Stimulated activated CD8-positive, alpha-beta memory T cell treated with anti-CD3 and anti-CD28 coated beads, Interleukin-7, amount 100 ng/mL, for 48 hours (primary cell): ENCODE measurements at places on chromosomes 7 and 10.

DNA sequence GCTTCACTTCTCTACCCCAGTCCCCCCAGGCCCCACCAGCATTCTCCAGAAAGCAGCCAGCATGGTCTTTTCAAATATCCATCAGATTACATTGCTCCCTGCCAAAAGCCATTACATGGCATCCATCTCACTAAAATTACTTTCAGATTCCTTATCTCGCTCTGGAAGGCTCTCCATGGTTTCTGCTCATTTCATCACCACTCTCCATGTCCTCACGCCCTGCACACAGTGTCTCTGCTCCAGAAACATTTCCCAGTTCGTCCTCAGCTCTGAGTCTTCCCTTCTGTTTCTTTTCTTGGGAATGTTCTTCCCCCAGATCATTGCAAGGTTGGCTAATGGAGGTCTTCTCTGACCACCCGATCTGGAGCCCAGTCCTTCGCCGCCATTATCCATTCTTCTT lies 499.1 kb downstream of the KCNMA1 start:
- no peak for DNase-seq

DNA sequence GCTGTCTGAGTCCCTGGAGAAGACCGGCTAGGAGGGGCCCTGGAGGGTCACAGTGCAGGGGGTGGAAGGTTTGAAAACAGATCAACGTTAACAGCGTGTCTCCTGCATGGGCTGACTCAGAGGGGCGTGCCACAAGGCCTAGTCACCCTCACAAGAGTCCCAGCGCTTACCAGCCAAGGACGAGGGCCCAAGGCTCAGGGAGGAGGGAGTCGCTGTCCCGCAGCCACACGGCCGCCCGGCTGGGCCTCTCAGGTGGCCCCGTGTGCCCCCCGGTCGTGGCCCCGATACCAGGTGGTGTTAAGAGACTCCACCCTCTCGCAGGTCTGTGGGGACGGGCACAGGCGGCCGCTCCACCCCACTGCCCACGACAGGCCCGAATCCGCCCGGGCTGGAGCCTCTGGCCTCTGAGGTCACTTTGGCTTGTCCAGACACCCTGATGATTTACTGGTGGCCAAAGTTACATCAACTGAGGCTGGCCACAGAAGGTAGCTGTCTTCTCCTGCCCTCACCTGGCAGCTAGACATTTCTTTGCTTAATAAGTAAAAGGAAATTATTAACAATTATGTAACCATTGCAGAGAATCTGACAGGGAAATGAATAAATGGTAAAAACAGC lies 34.0 kb downstream of the FAM20C start:
- no peak for DNase-seq

- DNase-seq = no peak
Measured at GRCh38 chr10:79001082-79001885, 67.5 kb upstream of the ZMIZ1 start.

DNA sequence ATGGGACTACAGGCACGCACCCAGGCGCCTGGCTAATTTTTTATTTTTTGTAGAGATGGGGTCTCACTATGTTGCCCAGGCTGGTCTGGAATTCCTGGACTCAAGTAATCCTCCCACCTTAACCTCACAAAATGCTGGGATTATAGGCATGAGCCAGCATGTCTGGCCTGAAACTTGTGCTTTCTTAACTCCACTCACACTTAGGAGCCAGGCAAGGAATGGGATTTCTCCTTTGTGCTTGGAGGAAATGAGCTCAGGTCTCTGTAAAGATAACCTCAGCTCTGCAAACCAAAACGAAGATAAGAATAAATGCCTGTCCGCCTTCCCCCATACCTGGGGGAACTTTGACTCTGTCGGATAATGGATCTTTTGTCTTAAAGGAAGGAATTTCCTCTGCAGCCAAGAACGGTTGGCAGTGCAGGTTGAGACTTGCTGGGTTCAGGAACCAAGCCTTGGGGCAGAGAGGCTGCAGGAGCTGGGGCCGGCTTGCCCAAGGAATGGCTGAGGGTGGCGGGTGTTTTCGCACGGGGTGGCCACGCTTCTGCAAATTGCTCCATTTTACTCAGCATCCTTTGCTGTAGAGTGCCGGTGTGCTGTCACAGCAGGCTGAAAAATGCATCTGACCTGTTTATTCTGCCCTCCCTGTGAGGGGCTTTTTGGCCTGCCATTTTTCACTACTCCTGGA lies 174.2 kb downstream of the KIAA1217 start:
- DNase-seq = no peak

DNA sequence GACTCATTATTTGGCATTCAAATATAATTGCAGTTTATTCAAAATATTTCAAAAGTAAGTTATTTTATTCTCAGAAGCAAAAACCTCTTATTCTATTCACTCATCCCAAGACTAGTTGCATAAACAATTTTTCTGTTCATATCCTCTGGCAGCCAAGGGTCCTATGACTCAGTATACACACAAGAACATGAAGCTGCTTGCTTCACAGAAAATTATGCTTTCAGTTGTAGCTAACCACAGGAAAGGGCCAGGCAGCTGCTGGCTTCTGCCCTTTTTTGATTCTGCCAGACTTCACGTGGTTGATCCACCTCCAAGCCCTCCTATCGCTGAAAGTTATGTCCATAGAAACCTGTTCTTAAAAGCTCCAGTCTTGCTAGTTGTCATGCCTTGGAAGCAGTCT lies 108.8 kb downstream of the ABCA13 start:
- no peak for DNase-seq
